Nephron progenitor cell (in vitro differentiated cells): ENCODE measurements at places on chromosomes 16 and 17.
A peak's percentile ranks its signal among the peaks of the same experiment; 100 is the strongest.

- peak; percentile 40 for DNase-seq
Observed at GRCh38 chr16:88969361-88969831, 7.6 kb downstream of the CBFA2T3 start.

DNA sequence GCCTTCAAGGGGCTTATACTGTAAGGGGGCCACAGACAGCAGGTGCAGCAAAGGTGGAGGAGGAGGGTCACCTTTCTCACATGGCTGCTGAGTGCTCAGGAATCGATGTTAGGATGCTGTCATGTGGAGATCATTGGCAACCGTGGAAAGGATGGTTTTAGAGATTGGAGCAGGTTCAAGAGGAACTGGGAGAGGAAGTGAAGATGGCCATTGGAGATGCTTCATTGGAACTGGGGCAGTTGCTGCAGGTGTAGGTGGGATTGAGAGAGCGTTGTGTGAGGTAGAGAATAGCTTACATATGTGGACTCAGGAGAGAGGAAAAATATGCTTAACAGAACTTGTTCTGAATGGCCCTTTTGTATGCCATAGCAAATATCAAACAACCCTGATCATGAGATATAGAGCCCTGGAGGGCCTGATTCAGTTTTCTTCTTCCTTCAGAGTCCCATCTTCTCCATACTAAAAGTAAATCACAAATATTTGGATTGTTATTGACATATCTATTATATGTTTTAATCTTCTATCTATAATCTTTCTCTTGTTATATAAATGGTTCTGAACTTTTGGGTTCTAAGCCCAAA lies 40.8 kb downstream of the LDHD start:
- no peak for DNase-seq

DNA sequence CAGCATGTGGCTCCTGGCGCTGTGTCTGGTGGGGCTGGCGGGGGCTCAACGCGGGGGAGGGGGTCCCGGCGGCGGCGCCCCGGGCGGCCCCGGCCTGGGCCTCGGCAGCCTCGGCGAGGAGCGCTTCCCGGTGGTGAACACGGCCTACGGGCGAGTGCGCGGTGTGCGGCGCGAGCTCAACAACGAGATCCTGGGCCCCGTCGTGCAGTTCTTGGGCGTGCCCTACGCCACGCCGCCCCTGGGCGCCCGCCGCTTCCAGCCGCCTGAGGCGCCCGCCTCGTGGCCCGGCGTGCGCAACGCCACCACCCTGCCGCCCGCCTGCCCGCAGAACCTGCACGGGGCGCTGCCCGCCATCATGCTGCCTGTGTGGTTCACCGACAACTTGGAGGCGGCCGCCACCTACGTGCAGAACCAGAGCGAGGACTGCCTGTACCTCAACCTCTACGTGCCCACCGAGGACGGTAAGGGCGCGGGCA lies 645 bp downstream of the NLGN2 start:
- DNase-seq = no peak

DNA sequence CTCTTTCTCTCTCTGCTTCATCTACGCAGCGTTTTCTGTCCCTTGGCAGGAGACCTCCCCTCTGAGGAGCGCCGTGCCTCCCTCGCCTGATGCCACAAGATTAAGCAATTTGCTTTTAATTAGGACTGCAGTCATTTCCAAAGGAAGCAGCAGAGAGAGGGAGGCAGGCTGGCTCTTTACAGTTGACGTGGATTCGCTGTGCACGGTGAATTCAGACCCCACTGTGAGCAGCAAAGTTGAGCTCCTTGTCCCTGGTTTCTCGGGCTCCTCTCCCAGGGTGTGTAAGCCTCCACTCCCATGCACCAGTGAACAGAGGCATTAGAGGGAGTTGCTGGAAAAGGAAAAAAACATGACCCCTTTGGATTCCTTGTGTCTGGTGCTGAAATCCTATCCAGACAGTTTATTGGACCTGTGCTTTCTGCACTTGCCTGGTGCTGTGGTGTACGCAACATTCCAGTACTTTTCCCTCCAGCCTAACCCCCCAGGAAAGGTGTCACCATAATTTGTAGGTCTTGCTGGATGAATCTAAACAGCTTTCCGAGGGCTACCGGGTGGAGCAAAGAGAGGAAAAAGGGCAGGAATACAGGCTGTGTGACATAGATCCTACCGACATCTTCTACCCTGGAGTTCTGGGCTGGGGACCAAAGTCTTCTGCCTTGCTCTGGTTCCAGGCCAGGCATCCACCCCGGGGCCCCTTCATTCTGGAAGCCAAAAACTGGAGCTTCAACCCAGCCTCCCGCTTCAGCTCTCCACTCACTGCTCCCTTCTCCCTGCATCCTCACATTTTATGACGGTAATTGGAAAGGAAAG lies 171.0 kb downstream of the MAF start:
- DNase-seq = peak; percentile 25

GRCh38 chr16:66150698-66151482 lies 215.6 kb upstream of the CDH5 start:
- DNase-seq = no peak

DNA sequence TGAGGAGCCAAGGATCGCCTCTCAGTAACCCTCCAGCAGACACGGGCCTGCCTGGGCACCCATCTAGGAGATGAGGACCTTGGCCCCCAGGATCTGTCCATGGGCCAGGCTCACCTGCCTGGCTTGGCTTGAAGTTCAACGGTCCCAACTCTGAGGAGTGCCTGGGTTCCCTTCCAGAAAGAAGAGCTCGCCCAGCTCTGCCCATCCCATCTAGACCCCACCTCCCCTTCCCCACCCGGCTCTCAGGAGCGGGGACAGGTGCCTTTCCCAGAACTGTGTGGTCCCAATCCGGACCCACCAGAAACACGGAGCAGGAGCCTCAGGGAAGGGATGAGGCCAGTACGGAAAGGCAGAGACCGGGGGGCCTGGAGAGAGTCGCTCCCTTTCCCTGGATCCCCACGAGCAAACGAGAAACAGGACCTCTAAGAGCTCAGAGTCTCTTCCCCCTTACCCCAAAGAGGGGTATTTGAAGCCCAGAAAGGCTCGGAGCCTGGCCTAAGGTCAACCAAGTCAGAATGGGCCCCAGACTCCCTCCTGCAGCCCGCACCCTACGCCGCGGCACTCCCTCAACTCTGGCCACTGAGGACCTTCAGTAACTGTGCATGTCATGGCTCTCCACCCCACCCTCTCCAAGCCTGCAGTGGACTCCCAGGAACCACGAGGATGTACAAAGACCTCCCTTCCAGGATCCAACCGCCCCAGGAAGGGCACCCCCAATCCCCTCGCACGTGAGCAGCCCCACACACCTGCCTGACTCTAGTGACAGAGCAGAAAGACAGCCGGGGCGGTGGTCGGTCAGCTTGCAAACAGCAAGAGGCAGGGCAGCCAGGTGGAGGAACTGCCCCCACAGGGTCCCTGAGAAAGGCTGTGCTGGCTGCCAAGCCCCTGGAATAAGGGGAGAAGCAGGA lies 5.4 kb downstream of the CLUH start:
- no peak for DNase-seq

- DNase-seq = no peak
Observed at GRCh38 chr16:78639775-78640174, 540.3 kb downstream of the WWOX start.

GRCh38 chr16:88467541-88467944 lies 14.5 kb downstream of the ZFPM1 start:
- DNase-seq = no peak

DNA sequence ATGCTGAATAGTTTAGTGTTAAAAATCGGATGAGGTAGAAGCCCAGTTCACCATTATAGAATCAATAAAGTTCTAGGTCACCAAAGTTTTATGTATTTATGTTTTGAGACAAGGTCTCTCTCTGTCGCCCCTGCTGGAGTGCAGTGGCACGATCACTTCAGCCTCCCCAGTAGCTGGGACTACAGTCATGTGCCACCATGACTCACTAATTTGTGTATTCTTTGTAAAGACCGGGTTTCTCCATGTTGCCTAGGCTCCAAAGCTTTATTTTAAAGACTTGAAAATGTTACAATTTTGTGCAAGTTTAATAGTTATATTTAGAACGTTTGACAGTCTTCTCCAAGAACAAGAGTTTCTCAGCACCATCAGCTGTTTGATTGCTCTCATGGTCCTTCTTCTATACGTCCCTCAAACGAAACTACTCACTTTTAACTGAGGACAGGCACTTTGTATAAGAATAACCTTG lies 32.1 kb downstream of the NDE1 start:
- no peak for DNase-seq

DNA sequence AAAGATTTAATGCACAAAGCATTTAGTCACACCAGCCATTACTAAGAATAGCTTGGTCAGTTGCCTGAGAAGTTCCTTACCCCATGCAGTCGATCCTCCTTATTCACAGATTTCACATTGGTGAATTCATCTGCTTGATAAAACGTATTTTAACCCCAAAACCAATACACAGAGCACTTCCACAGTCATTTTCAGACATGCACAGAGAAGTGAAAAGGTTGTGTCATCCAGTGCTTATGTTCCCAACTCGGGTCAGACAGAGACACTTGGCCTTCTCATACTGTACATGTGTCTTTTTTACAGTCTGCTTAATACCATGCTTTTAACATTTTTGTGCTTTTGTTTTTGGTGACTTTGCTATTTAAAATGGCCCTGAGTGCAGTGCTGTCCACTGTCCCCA lies 219.7 kb downstream of the SPECC1 start:
- DNase-seq = no peak

DNA sequence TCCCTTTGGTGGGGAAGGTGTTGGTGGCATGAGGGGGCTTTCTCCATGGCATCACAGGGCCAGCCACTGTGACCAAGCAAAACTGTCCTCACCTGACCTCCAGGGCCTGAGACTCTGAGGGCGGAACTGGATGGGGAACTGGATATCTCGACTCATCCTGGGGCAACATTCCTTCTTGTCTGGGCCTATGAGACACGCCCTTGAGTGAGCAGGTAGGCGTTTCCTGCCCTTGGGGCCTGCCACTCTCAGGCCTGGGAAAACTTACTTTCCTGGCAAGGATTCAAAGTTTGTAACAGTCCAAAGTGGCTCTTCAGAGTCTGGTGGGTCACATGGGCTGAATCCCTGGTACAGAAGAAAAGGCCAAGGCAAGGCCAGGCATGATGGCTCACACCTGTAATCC lies 9.6 kb downstream of the MT1X start:
- DNase-seq = no peak

DNA sequence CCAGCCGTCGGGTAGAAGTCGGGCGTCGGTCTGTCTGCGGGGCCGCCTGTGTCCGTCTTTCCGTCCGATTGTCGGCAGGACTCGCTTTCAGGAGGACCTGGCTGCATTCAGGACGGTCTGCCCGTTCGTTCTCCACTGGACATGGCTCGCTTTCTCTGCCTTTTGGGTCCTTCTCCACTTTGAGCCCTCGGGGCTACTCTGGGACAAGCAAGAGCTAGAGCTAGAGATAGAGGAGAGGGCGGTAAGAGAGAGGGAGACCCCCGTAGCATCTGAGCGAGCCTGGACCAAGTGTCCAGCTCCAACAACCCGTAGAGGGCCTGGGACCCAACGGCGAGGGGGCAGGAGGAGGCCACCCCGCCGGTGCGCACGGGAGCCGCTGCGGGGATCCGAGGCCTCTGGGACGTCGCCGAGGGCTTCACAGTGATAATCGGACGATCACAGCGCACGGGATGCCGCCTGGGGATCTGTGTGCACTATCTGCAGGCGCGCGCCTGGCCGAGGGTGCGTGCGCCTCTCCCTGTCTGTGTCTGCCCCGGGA lies 4.5 kb downstream of the TBX4 start:
- peak; percentile 43 for DNase-seq

GRCh38 chr16:74079232-74079586 lies 217.4 kb upstream of the PSMD7 start:
- DNase-seq = no peak

- peak; percentile 30 for DNase-seq
Observed at GRCh38 chr17:79219208-79219935, 144.7 kb downstream of the ENGASE start.

DNA sequence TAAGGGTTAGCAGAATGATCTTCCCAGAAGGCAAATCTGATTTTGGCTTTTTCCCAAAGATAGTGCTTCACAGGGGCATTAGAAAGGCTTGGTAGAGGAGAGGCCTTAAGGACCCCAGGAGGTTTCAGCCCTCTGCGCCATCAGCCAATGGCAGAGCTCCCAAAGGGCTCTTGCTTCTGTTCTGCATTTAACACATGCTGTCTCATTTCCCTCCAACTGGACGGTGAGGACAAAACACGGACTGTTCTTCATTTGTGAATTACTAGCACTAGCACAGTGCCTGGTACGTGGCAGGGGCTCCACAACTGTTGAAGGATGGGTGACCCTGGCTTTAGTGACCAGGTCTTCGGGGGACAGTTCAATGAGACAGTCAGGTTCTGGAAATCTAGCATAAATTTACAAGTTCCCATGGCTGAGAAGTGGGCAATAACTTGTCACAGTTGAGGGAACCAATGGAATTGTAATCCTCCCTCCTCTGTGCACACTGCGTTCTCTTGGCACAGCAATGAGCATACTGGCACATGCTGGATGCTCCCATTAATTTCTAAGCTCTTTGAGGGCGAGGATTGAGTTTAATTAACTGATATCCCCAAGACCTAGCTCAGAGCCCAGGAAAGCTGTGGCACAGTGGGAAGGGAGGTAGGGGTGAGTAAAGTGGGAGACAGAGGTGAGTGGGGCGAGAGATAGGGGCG lies 45.4 kb downstream of the COG7 start:
- no peak for DNase-seq

DNA sequence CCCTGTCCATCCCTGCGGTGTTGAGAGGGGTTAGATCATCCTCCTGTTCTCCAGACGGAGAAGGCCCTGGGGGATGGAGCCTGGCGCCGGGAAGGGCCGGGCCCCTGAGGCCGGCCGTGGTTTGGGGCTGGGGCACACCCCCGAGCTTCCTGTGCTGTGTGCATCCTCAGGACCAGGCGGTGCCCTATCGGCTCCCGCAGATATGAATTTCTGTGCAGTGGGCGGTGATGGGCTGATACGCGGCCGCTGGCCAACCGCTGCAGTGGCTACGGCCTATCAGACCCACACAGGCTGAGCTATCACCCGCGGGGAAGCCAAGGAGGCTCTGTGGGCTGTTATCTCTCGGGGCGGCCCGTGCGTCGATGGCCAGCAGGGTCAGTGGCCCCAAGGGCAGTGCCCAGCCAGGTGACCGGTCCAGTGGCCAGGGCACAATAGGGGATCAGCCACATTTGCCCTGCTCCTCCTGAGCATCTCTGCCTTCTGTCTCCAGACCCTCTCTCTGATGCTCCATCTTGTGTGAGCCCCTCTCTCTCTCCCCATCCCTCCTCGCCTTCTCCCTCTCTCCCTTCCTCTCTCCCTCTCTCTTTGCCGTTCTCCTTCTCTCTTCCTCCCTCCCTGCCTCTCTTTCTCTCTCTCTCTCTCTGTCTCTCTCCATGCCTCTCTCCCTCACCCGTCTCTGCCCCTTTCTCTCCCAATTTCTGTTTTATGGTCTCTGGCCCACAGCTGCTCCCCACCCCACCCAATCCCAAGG lies 38.7 kb downstream of the ZFPM1 start:
- no peak for DNase-seq

- DNase-seq = no peak
Observed at GRCh38 chr17:79985943-79986391, 49.7 kb downstream of the TBC1D16 start.

GRCh38 chr16:85998868-85999729 lies 100.1 kb downstream of the IRF8 start:
- no peak for DNase-seq

DNA sequence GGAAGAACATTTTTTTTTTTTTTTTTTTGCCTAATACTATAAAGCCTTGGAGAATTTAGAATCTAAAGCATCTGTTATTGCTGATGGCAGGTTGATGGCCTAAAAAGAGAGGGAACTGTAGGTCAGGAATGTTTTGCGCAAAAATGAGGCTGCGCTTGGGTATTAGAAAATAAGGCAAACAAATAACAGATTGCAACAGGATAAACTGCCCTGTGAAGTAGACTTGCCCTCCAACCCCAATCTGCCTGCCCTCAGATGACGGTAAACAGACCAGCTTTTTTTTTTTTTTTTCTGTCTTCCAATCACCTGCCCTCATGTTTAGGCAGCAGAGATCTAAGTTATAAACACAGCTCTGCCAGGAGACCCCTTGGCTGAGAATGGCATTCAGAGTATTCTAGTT lies 3.8 kb upstream of the DHX8 start:
- DNase-seq = no peak
